ENCODE measurements at places on chromosomes 5 and 9.

DNA sequence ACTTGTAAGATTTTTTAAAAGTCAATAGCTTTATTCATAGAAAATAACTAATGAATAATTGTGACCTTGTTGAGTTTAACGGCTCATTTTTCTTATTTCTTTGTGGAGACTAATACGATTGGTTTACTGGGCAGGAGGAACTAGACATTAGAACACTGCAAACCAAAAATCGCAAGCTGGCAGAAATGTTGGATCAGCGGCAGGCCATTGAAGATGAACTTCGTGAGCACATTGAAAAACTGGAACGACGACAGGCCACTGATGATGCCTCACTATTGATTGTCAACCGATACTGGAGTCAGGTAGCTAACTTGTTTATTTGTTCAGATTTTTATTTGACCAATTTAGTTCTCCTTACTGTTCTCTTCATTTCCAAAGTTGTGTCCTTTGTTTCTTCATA is 6.4 kb downstream of the RNF20 start:
- no peak for DNase-seq

- DNase-seq, result no peak
These were observed 69.9 kb upstream of the ZNF608 start for GRCh38 chr5:124816381-124816780.

DNA sequence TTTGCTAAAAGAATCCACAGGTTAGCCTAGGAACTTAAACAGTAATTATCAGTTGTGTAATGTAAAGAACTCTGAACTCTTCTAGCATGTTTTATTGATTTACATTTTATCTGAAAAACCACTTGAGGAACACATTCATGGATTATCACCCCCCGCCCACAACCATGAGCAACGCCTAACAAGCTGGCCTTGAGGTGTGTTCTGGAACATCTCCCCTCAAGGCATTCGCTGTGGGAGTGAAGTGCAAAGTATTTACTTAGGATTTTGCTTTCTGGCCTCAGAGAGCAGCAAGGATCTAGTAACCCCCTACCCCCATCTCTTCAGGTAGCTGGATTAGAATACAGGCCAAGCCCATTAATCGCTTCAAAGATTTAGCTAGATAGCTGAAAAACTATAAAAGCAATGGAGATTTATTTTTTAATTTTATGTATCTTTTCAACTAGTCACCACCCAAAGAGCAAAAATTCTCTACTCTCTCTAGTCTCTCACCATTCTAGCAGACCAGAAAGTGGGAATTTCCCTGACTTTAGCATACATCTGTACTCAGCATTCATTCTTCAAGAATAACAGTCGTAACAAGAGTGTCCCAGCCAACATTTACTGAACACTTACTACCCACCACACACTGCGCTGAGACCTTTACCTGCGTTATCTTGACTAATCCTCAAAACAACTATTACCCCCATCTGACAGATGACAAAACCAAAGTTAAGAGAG is 37.2 kb downstream of the DDX31 start:
- DNase-seq, result no peak

DNA sequence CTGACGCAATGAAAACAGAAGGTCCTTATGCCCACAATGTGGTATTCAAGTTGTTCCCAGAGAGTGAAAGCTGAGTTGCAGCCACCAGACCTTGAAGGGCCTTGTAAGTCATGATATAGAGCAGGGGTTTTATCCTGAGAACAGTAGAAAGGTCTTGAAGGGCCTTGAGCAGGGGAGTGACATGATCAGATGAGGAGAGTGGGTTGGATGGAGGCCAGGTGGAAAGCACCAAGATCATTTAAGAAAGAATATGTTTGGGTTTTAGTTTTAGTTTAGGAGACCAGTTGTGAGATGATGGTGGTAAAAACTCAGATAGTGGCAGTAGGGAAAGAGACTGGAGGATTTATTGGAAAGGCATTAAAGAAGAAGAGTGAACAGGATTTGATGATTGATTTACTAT is 5.9 kb downstream of the ITGA2 start:
- DNase-seq, result no peak

DNA sequence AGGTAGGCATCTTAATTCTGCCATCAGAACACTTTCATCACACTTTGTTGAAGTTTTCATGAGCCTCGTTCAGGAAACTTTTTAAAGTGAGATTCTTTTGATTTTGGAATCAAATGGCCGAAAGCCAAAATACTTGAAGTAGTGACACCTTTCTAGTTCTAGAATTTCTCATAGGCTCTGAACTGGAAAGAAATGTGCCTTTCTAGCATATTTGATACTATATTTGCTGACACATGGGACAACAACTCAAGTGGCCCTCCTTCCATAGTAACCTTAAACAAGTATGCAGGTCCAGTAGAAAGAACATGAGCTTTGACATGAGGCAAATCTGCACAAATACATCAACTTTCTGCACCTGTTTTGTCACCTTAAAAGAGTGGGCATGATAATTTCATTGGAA is 22.0 kb upstream of the DMRTA1 start:
- DNase-seq, result no peak

DNA sequence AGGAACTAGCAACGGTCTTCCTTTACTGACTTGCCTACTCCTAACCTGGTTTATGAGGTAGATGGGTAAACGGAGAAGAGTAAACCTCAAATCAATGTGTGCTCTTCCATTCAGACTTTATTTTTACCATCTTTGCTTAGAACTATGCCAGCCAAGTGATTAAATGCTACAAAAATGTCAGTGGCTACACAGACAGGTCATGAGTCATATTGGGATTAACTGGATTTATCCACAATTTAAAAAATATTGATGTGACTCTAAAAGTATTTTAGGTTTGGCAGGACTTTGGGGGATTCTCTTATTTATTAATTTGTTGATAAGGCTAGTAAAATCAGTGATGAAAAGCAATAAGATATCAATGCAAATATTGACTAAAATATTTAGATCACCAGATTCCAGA is 275.0 kb downstream of the PLK2 start:
- DNase-seq, result peak; percentile 4

DNA sequence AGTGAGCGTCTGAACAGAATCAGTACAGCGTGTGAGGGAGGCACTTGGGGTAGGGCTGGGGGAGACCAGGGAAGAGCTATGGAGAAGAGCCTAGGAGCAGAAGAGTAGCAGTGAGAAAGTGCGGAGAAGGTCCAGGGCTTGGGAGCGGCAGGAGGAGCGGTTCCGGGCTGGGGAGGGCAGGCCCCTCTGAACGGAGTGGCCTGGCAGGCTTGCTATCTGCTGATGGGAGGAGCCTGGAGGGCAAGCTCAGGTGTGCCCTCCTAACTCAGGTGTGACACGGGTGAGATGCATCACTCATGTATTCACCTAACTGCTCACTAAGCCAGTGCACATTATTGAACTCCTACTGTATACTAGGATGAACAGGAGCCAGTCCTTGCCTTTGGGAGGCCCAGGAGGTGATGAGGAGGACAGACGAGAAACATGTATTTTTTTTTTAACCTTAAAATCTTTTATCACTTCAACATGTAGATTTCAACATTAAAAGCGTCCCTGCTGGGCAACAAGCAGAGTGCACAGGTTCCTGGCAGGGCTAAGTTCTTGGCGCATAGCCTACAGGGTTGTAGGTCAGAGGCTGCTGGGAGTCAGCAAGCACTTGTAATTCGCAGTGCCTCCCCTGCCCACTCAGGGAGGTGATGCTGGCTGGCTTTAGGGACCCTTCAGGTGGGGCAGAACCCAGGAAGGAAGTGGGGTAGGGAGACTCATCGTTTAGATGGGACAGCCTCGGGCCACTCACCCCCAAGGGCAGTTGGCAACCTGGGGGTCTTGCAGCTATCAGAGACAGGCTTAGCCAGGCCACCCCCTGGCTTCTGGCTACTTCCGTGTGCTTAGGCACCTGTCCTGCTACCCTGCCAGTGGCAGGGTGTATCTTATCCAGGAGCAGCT is 55.5 kb downstream of the TMOD1 start:
- no peak for DNase-seq

DNA sequence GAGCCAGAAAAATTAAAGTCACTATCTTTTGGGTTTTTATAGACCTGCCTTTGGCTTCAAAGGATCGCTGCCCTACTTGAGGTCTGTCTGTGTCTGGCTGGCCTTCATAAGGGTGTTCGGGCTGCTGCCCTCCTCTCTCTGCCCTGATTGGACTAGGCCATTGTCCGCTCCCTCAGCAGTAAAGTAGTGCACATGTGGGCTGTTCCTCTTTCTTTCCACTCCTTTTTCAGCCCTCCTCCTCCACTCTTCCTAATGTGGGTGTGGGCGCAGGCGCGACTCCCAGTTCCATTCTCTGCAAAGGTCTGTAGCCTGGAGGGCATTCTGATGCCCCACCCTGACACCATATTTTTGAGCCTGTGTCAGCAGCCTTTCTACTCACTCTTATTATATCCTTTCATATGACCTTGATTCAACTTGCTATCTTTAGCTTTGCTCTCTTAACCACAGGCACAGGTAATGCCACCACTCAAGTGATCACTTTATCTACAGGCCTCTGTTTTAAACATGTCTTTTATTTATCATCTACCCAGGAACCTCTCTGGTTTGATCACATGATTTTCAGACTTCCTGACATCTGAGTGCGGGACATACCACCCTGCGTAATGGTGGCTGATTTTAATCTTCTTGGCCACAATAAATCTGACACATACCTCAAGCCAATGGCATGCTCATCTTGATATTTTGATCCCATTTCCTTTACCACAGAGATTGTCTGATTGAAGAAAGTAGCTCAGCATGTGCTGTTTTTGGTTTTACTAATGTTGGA is 144.5 kb downstream of the AOPEP start:
- DNase-seq, result no peak
